Adrenal gland (tissue), 19 donors: ENCODE measurements at places on chromosomes 7 and 10.

DNA sequence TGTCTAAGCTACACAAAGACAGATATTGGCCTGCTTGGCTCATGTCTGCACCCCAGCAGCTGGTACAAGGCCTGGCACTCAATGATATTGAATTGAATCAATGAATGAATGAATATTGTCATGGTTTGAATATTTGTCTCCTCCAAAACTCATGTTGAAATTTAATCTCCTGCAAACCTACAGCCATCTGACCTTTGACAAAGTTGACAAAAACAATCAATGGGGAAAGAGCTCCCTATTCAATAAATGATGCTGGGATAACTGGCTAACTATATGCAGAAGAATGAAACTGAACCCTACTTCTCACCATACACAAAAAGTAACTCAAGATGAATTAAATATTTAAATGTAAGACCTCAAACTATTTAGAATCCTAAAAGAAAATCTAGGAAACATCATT is 144.7 kb downstream of the CYP26A1 start:
- H3K36me3 ChIP-seq: no peaks in the 10 kb centered on the region
- DNase-seq: no peak
- H3K27ac ChIP-seq: no peak overlapping the region
- no peaks in the 10 kb centered on the region for H3K27me3 ChIP-seq

DNA sequence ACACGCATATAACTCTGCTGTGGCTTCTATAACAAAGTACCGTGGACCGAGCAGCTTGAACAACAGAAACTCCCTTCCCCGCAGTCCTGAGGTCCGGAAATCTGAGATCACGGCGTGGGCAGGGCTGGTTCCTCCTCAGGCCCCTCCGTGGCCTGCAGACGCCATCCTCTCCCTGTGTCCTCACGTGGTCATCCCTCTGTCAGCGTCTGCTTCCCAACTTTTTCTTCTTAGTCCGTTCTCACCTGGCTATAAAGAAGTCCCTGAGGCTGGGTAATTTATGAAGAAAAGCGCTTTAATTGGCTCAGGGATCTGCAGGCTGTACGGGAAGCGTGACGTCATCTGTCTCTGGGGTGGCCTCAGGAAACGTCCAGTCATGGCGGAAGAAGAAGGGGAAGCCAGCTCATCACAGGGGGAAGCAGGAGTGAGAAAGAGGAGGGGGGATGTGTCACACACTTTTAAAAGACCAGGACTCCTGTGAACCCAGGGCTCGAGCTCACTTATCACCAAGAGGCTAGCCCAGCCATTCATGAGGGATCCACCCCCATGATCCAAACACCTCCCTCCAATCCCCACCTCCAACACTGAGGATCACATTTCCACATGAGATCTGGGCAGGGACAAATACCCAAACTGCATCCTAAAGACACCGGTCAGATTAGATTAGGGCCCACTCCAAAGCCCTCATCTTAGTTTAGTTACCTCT is 91.2 kb upstream of the INSIG1 start:
- DNase-seq: peak; percentile 63
- peaks cover 3% of the 10 kb centered on the region for H3K27me3 ChIP-seq
- H3K36me3 ChIP-seq: no peaks in the 10 kb centered on the region
- H3K27ac ChIP-seq: no peak overlapping the region
- peak overlapping the region; percentile 34 for H3K4me3 ChIP-seq
- no peaks in the 10 kb centered on the region for H3K4me1 ChIP-seq

GRCh38 chr7:130273081-130273932 is 6.6 kb downstream of the CPA2 start:
- H3K27me3 ChIP-seq: no peaks in the 10 kb centered on the region
- no peak for DNase-seq
- H3K27ac ChIP-seq: no peak overlapping the region
- no peaks in the 10 kb centered on the region for H3K36me3 ChIP-seq
- H3K4me1 ChIP-seq: no peaks in the 10 kb centered on the region
- no peak overlapping the region for H3K4me3 ChIP-seq

DNA sequence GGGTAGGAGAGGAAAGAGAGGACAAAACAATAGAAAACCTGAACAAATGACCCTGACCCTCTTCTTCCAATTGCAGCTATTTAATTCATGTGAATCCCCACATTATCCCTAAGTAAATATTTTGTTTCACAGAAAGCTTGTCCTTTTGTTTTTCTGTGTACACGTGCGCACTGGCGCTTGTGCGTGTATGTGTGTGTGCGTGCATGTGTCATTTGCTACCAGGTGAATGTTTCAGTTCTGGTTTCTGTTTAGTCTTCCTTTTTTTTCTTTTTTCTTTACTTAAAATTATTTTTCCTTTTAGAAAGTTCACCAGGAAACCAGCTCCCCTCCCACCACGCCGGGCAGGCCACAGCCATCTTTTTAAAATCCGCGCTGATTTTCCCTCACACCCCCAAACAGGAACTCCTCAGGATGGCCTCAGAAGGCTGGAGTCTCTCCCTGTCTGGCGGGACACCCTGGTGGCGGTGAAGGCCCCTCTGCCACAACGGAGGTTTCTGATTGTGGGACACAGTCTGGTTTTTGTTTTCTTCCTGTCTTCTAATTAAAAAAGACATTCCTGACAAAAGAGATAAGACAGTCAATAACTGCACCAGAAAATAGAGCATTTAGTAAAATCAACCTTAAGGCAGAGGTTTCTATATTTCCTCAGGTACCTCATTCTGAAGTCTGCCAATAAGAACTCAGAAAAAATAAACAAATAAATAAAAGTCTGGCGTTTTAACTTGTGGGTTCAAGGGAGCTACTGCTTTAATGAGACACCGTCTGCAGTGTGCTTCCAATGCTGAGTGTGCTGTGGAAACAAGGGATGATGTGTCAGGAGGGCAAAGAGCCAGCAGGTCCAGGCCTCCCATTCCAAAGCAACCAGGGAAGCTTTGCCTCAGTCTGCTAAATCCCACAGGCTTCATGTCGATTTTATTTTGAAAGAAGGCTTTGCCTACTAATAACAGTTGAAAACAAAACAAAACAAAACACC is 17.4 kb downstream of the IRF5 start:
- no peak overlapping the region for H3K4me3 ChIP-seq
- no peaks in the 10 kb centered on the region for H3K27me3 ChIP-seq
- peaks cover 57% of the 10 kb centered on the region for H3K36me3 ChIP-seq
- no peak overlapping the region for H3K27ac ChIP-seq
- H3K4me1 ChIP-seq: no peaks in the 10 kb centered on the region
- DNase-seq: no peak

- no peaks in the 10 kb centered on the region for H3K27me3 ChIP-seq
- H3K4me3 ChIP-seq: no peak overlapping the region
- H3K36me3 ChIP-seq: no peaks in the 10 kb centered on the region
- DNase-seq: no peak
- H3K27ac ChIP-seq: no peak overlapping the region
These were observed 201.8 kb downstream of the NSUN6 start for GRCh38 chr10:18449611-18450026.

DNA sequence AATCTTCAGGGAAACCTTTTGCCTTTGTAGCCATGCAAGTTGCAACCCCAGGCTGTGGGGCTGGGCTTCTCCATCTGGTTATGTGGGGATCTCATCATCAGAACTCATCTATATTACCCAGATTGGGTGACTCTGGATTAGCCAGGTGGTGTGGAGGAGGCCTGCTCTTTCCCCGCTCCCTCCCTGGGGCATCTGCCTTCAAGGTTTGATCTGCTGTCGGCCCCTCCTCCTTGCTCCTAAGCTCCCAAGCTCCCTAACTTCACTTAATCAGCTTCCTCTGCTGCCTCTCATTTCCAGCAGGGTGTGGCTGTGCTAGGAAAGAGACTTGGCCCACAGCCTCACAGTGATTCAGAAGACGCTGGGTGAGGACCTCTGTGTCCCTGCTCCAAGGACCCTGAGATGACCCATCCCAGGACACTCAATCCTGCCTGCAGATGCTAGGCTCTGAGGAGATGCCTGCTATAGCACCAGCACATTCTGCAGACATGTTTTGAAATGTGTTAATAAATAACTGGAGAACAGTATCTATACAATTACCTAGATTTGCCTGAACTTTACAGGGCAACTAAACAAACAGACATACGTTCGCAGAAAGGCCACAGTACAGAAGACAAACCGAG is 392.1 kb upstream of the PODXL start:
- H3K36me3 ChIP-seq: no peaks in the 10 kb centered on the region
- H3K27me3 ChIP-seq: peaks cover 17% of the 10 kb centered on the region
- no peaks in the 10 kb centered on the region for H3K4me1 ChIP-seq
- no peak overlapping the region for H3K27ac ChIP-seq

DNA sequence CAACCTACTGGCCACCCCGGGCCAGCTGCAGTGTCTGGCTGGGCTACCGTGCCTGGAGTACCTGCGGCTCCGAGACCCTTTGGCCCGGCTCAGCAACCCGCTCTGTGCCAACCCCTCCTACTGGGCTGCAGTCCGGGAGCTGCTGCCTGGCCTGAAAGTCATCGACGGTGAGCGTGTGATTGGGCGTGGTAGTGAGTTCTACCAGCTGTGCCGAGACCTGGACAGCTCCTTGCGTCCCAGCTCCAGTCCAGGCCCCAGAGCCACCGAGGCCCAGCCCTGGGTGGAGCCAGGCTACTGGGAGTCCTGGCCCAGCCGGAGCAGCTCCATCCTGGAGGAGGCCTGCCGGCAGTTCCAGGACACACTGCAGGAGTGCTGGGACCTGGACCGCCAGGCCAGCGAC is 4.2 kb downstream of the RARRES2 start:
- DNase-seq: no peak
- H3K4me1 ChIP-seq: peaks cover 29% of the 10 kb centered on the region
- no peak overlapping the region for H3K27ac ChIP-seq
- H3K4me3 ChIP-seq: no peak overlapping the region
- H3K36me3 ChIP-seq: peaks cover 32% of the 10 kb centered on the region
- H3K27me3 ChIP-seq: no peaks in the 10 kb centered on the region

- no peaks in the 10 kb centered on the region for H3K36me3 ChIP-seq
- peaks cover 25% of the 10 kb centered on the region for H3K4me1 ChIP-seq
- peak overlapping the region; percentile 84 for H3K27ac ChIP-seq
- no peak for DNase-seq
These were observed 27.0 kb downstream of the CDK6 start for GRCh38 chr7:92809397-92809759.

GRCh38 chr10:92846854-92847201 is 1.5 kb upstream of the EXOC6 start:
- no peak overlapping the region for H3K4me3 ChIP-seq
- peaks cover 21% of the 10 kb centered on the region for H3K4me1 ChIP-seq
- H3K27ac ChIP-seq: no peak overlapping the region
- no peaks in the 10 kb centered on the region for H3K27me3 ChIP-seq
- no peak for DNase-seq

DNA sequence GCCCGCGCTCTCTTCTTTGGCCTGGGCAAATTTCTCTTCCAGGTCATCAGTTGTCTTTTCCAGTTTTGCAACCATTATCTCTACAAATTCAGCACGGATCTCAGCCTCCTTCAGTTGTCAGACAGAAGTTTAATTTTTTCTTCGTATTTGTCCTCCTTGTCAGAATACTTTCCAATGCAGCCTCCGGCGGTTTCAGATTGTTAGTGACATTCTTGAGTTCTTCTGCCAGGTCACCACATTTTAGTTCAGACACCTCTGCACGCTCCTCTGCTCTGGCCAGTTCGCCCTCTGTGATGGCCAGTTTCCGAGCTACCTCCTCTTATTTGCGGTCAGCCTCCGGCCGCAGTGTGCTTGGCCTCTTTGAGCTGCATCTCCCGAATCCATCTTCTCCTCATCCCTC is 32.8 kb upstream of the CPN1 start:
- H3K27me3 ChIP-seq: peaks cover 17% of the 10 kb centered on the region
- peaks cover 3% of the 10 kb centered on the region for H3K4me1 ChIP-seq
- no peak overlapping the region for H3K27ac ChIP-seq
- no peak for DNase-seq
- no peaks in the 10 kb centered on the region for H3K36me3 ChIP-seq
- H3K4me3 ChIP-seq: no peak overlapping the region

DNA sequence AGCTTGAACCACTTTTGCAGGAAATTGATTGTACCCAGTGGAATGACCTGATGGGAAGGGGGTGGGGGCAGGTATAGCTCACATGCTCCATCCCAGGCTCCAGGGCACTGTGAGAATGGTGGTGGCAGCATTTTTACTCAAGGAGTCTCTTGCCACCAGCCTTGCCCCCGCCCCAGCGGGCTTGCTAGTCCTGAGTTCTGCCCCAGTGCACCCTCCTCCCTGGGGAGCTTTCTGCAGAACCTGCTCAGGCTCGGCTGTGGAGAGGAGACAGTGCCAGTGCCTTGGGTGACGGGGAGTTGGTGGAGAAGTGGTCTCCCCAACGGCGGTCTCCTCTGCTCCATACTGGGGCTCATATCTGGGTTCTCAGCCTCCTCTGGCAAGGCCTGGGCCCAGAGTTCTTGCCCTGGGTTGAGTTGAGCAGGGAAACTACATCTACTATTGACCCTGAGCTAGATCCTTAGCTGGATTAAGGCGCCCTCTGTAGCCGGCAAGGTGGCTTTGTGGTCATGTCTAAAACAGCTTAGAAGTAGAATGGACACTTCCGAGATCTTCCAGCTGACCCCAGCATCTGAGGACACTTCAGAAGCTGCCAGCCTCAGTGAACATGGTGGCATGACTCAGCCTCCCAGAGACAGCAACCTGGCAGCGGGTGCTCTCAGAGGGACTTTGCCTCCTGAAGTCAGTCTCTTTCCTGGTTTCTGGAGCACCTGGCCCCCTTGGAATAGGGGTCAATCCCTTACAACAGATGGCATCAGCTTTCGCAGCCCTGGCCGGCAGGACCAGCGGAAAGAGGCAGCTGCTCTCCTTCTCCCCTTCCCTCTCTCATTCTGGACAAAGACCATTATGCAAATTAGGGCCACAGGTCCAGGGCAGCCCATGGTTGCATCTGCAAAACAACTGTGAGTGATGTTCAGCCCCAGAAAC is 363.4 kb upstream of the MKI67 start:
- H3K36me3 ChIP-seq: no peaks in the 10 kb centered on the region
- no peak for DNase-seq
- no peak overlapping the region for H3K27ac ChIP-seq
- no peak overlapping the region for H3K4me3 ChIP-seq
